ENCODE measurements at places on chromosomes 3 and 15. TPM values are rescaled to one million over a fixed set of nuclear protein-coding genes. Genes with fewer than 3 reads are reported as not detected.

GRCh38 chr15:91538782-91539181 is 314.7 kb upstream of the SLCO3A1 start:
- DNase-seq: no peak

Gene RPL4
- 3,363 TPM for total RNA-seq

Gene PLA1A
- not detected for total RNA-seq

DNA sequence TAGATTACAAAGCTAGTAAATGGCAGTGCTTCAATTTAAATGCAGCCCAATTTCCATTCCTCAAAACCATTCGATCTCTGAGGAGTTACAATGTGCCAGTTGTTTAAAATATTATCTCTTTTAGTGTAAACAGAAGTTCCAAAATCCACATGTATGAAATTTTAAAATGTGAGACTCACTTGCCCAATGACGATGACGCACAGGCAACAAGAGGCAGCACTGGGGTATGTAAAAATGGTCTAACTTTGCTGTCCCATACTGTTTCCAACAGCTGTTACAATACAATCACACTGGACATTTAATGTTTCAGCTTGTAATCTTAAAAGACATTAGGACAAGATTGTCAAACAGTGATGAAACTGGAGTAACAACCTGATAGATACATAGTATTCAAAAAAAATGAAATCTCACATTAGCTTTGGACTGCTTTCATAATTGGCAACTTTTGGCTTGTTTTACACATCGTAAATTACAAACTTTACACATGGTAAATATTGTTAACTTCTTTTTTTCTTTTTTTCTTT is 12.2 kb downstream of the SLTM start:
- no peak for DNase-seq

- no peak for DNase-seq
Measured at GRCh38 chr15:45795440-45796069, 160.7 kb downstream of the SQOR start.

DNA sequence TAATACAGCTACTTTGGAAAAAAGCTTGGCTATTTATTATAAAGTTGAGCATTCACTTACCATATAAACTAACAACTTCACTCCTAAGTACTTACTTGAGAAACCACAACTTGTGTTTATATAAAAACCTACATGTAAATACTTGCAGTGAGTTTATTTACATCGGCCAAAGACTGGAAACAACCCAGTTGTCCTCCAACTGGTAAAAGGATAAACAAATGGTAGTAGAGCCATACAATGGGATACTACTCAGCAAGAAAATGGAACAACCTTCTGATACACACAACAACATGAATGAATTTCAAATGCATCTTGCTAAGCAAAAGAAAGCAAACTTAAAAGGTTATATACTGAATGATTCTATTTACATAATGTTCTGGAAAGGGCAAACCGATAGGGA is 63.7 kb downstream of the SLC7A14 start:
- no peak for DNase-seq

Gene UBXN7
- total RNA-seq: 67.8 TPM

GRCh38 chr3:191257286-191257685 is 58.2 kb downstream of the OSTN start:
- DNase-seq: no peak

DNA sequence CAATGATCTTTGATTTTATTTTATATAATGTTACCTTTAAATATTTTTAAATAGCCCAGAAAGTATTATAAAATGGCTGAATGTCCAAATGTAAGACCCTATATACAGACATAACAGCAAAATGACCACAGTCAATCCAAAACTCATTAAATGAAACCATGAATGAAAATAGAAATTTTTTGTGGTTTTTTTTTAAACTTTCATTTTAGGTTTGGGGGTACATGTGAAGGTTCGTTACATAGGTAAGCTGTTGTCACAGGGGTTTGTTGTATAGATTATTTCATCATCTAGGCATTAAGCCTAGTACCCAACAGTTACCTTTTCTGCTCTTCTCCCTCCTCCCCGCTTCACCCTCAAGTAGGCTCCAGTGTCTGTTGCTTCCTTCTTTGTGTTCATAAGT is 108.8 kb downstream of the FAIM start:
- DNase-seq: no peak

Gene ZBBX
- total RNA-seq: not detected

DNA sequence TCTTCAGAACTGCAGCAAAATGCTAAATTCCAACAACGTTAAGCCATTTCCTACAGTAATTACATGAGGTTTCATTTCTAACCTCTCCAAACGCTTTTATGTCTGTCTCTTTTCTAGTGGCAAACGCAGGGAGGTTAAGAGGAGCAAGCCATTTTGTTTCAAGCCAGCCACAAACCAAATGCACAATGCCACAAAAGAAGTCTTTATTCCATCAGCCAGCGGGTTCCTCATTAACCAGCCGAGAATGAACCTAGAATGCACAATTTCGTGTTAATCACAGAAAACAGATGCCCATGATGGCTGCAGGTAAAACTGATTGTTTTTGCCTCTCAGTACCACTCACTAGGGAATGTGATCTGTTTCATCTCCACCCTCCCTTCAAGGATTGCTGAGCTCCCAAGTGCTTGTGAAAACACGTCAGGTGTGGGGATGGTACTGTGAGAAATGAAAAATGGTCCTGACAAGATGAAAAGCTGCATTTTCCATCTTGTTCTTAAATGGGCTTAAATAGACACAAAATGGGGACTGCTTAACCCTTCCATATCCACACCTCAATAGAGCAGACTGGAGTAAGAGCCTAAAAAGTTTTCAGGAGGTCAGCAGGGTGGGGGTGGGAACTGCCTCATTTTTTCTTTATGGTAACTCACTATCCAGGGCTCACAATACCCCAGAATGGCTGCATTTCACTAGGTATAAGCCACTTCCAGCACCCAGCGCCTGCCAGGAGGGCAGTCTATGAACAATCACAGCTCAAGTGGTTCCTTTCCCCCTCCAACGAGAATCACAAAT is 277.1 kb downstream of the MAGI1 start:
- DNase-seq: no peak

DNA sequence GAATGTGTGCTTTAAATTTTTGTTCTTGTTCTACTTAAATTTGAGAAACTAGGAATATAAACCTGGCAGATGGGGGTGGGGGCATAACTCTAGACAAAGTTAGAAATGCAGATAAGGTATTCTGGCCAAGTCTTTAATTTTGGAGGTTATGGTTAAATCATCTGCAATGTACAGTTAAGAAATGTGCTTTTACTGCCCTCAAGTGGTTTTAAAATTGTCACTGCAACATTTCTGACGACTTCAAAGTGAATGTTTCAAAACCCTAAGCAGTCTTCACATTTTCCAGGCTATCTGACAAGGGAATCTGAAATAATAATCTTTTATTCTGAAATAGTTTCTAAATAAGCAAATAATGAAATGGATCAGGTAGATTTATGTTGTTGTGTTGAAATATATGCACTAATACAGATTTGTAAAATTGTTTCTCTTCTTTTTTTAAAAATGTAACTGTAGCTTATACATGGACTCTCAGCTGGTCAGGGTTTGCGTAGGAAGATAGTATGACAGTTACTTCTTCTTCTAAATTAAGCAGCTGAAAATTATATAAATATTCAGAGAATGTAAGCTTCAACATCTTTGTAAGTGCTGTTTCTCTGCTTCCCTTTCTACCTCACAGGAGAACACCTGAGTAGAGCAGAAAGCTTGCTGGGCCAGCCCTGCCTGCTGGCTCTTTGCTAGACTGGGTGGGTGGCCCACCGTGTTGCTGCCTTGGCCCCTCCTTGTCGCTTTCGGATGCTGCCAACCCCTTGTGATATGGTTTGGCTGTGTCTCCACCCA is 45.0 kb downstream of the SUCNR1 start:
- no peak for DNase-seq

Gene FGF7
- total RNA-seq: not detected

DNA sequence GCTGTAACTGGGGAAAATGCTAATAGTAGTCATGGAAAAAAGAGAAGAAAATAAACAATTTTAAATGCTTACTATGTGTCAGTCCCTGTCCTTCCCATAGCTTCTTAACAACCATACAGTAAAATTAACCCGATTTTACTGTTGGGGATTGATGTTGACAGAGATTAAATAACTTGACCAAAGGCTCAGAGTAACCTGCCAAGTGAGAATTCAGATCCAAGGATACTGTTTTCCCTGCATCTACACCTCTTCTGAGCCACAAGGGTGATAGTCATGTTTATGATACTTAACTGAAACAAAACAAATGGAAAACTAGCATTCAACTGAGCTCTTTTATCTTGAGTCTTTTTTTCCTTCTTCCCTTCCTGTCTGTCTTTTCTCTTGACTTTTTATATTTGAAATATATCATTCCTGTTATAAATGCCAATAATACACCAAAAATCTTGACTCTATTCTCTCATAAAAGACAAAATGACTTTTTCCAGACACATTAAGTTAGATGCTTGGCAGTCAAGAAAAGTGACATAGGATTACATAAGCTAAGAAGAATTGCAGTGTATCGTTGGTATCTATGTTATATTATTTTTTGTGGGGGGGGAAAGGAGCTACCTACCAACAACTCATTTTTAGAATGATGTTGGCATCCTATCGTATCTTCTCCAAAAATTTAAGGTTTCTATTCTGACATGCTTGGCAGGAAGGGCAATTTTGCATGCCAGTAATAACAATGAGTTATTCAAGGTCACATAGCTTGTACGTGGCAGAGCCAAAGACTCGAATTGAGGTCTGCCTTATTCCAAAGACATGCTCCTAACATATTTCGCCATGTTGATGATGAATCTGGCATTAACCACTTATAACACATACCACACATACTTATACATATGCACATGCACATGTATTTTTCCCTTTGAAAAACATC is 306.6 kb upstream of the KCNH8 start:
- DNase-seq: no peak

DNA sequence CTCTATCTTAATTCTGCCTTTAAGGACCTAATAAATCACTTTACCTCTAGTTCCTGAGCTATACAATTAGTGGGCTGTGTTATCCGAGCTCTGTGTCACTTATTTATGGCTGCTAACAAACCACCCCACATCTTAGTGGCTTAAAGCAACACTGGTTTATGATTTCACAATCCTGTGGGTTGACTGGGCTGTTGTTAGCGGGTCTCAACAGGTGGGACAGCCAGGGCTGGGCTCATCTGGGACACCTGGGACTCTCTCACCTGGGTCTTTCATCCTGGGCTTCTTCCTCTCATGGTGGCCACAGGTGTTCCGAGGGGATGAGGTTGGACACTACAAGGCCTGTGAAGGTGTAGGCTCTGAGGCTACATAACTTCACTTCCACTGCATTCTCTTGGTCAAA is 35.8 kb upstream of the CHST2 start:
- no peak for DNase-seq

Gene GP5
- 0.23 TPM for total RNA-seq

GRCh38 chr15:59828263-59828662 is 139.1 kb upstream of the BNIP2 start:
- DNase-seq: no peak

- no peak for DNase-seq
Measured at GRCh38 chr3:70813311-70813710, 500.9 kb upstream of the MDFIC2 start.

Gene TRNT1
- total RNA-seq: 50.1 TPM

DNA sequence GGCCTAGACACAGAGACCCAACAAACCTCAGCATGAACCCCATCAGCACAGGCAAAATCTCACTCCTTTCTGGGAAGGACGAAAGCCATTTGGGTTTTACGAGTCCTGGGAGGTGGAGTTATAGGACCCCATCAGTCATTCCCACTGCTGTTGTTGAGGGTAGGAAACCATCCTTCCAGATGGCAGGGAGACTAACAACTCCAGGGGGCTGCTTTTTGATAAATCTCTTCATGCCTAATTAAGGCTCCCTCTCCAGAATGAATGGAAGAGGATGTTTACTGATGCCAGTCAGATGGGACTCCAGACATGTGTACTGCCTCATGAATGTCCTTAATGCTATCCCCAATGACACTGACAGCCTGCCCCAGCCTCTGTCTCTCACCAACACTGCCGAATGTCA is 75.3 kb downstream of the ST8SIA2 start:
- DNase-seq: no peak

GRCh38 chr3:120177151-120177550 is 82.9 kb upstream of the GSK3B start:
- no peak for DNase-seq

Gene VWA5B2
- not detected for total RNA-seq

Gene NEK10
- total RNA-seq: 0.84 TPM

DNA sequence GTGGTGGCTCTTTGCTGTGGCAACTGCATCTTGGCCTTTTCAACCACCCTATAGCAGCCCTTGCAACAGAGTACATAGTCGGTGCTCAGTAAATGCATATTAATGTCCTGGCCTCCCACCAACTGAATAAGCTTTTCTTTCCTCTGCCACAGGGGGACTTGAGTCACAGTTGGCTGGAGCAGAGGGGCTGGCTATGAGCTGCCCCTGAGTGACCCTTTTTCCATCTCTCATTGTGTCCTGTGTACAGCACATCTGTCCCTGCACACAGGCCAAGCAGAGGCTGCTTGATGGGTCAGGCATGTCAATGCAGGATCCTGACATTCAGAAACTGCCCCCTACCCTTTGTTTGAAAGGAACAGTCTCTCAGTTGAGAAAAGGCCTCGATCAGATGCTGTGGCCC is 22.4 kb downstream of the SPSB4 start:
- no peak for DNase-seq

DNA sequence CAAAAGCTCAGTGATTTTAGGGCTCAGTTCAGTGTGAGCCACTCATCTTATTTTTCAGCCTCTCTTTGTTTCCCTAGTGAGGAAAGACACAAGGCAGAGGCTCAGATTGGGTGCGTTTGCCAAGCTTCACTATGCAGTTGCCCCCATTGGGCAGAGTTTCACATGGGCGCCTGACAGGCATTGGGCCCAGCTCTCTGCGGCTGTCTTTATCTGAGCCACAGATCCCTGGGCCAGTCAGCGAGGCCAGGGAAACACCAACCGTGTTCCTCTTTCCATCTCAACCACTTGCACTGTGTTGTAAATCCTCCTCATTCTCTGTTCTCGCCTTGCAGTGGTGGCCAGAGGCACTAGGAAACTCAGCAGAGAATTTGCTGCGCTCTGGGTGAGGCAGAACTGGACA is 10.8 kb downstream of the ESYT3 start:
- no peak for DNase-seq

DNA sequence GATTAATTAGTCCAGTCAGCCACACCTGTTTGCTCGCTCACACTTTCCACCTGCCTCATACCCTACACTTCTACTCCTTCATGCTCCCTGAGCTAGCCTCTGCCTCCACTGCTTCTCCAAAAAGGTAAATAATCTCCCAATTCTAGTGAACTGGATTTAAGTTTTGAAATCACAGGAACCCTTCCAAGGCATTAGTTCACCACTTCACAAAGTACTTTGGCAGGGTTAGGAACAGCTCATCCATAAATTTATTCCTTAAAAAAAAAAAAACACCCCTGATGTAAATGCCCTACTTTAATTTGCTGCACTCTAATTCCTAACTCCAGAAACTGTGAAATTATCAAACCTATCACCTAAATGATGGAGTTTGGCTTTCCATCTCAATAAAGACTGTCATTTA is 58.3 kb downstream of the GADL1 start:
- no peak for DNase-seq

Gene CFAP91
- not detected for total RNA-seq

Gene PTX3
- not detected for total RNA-seq

- DNase-seq: no peak
Measured at GRCh38 chr3:55826731-55827496, 339.8 kb upstream of the WNT5A start.

- DNase-seq: no peak
Measured at GRCh38 chr3:10876661-10877060, 60.6 kb downstream of the SLC6A11 start.

- no peak for DNase-seq
Measured at GRCh38 chr3:107757140-107757539, 234.4 kb downstream of the BBX start.

Measured in activated T-helper 2 cell treated with anti-CD3 and anti-CD28 coated beads, Interferon-gamma antibody, Interleukin-2, Interleukin-4, amounts not matched to agents 10 μg/mL and 5 μg/mL and 100 μg/mL, durations not matched to agents 14 hours and 24 hours and 36 hours (primary cell).